Fibroblast of skin of right quadriceps (primary cell): ENCODE measurements at places on chromosomes 5 and 9.

DNA sequence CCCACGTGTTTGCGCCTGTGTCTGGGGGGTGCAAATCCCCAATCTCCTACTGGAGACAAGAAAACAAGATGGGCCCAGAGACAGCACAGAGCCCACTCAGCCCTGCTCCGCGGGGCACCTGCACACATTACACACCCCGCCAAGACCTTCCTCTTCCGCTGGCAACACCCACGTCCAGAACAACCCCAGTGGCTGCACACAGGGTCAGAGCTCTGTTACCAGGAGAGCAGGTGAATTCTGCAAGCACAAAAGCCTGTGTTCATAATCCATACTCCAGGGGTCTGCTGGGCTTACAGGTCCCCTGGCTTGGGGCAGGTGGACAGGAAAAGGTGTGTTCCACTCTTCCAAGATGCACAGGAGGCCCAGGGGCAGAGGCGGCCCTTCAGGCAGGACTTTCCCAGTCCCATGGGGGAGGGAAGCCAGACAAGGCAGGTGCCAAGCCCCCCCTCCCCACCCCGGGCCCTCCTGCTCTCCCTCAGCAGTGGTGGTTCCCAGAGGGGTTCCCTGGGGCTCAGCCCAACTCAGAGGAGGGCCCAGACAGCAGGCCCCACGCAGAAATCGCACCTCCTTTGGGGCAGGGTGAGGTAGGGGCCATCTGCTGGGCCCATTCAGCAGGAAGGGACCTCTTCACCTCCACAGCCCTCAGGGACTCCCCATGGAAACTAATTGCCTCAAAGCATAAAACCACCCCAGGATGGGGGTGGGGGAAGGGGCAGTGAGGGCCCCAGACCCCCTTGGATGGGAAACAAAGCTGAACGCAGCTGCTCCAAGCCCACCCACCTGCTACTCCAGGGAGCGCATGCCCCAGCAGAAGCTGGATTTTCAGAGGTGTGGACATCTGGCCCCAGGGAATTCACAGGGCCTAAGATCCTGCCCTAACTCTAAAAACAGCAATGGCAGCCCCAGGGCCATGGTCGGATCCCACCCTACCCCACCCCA, 105.3 kb downstream of the VAV2 start:
- no peak for DNase-seq

GRCh38 chr5:115384587-115385375, 88.3 kb upstream of the CCDC112 start:
- DNase-seq: no peak

GRCh38 chr5:148897842-148898241, 71.4 kb downstream of the ADRB2 start:
- DNase-seq: no peak

GRCh38 chr5:123752552-123753179, 240.7 kb downstream of the CSNK1G3 start:
- DNase-seq: peak; percentile 88

DNA sequence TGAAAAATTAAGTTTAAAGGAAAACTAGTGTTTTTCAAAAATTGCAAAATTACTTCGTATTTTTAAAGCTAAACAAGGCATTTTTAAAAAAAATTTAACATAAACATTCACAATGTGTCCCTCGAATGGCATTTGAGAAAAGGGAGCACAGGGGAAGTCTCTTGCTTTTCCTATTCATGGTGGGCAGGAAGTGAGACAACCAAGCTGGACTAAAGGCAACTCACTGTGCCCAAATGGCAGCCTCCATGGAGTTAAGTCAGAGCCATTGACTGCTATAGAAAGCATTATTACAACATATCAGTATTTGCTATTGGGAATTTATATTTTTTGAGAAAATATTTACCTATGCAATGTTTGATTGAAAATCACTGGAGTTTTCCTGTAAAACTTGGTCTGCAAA, 8.3 kb downstream of the HNRNPH1 start:
- DNase-seq: no peak
